ENCODE measurements at places on chromosomes 3 and 15.

DNA sequence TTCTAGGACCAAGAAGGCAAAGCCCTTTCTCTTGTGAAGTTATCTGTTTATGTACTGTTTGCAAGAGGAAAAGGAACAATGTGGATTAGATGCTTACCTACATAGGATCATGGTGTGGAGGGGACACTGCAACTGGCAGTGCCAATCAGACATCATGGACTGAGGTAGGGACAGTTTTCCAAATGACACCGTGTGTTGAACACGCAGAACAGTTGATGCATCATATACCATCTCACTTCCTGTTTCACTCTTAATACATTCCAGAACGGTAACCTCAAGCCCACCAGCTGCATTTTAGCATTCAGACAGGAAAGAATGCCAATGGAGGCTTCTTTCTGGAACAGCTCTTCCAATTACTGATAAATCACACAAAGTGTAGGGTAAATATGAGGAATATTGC, 397.7 kb upstream of the LMCD1 start:
- no peak for DNase-seq

- DNase-seq = peak; percentile 30
Measured at GRCh38 chr3:172676196-172676922, 34.5 kb downstream of the NCEH1 start.

- DNase-seq = no peak
Measured at GRCh38 chr15:45182996-45183395, 4.8 kb downstream of the SHF start.

DNA sequence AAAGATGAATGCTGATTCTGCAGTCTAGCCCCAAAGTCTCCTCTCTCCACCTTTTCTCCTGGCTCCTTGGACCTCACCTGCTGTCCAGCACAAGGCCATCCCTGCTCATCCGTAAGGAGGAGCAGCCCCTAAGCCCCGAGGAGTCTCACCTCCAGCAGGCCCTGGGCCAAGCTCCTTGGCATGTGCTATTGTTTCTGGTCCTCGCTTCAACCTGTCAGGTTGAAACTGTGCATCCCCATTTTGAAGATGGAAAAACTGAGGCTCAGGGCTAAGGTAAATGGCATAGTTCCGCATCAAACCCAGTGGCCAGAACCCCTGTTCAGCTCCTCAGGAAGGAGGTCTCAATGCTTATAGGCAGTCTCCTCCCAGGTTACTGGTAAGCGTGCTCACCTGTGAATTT, 26.1 kb downstream of the CHDH start:
- no peak for DNase-seq

DNA sequence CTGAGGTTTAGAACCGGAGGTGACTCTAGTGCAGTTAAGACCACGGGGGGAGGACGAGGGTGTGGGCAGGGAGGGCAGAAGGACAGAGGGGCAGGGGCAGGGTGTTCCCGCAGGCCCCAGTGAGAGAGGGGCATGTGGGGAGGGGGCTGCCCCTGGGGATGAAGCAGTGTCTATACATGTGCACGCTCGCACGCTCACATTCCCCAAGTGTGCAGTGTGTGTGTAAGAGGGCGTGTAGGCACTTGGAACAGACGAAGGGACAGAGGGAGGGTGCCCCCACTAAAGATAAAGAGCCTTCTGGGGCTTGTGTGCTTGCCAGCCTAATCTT, 69.5 kb upstream of the MEF2A start:
- no peak for DNase-seq

GRCh38 chr3:194204042-194204987, 68.4 kb downstream of the HES1 start:
- DNase-seq = peak; percentile 56

- no peak for DNase-seq
Measured at GRCh38 chr3:124267406-124267805, 275.5 kb upstream of the ROPN1 start.

- no peak for DNase-seq
Measured at GRCh38 chr15:27512281-27513001, 541.5 kb downstream of the GABRG3 start.

- DNase-seq = no peak
Measured at GRCh38 chr15:81865850-81866537, 179.8 kb downstream of the MEX3B start.

DNA sequence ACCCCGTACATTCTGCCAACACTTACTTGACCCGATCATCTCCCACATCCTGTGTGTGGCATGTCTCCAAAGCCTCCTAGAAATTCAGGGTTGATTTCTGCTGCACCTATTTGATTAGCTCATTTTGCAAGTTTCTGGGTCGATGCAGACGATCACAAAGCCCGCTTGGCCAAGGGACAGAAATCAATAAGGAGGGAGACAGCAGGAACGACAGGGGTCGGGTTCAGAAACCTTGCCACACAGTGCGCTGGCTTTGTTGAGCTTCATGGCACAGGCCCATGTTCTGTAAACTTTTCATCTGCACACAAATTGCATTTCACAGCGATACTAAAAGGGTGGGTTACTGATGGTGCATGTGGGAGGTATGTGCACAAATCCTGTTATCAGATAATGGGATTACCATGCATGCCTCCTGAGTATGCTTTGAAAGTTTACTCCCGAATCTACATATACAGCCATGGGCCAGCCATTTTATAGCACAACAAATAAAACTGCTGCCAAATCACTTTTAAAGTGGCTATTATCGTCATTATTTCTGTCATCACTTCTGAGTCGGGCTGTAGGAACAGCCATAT, 95.9 kb upstream of the ATP11B start:
- no peak for DNase-seq

DNA sequence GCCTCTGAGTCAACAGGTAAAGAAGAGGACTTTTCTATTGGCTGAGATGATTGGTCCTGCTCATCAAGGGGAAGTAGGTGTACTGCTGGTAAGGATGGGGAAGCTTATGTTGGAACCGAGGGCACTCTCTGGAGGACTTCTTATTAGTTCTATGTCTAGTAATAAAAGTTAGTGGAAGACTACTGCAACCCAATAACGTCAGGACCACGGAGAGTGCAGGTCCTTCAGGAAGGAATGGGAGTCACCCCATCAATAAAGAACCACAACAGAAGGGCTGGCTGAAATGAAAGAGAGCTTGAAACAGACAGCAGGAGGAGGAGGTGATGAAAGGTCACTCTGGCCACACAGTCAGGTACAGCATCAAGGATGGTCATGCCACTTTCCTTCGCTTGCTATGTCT, 68.8 kb upstream of the PRR23E start:
- no peak for DNase-seq

GRCh38 chr3:46214751-46215352, 6.7 kb upstream of the CCR1 start:
- DNase-seq = peak; percentile 45

GRCh38 chr3:58116161-58116955, 94.4 kb downstream of the DNASE1L3 start:
- DNase-seq = no peak

DNA sequence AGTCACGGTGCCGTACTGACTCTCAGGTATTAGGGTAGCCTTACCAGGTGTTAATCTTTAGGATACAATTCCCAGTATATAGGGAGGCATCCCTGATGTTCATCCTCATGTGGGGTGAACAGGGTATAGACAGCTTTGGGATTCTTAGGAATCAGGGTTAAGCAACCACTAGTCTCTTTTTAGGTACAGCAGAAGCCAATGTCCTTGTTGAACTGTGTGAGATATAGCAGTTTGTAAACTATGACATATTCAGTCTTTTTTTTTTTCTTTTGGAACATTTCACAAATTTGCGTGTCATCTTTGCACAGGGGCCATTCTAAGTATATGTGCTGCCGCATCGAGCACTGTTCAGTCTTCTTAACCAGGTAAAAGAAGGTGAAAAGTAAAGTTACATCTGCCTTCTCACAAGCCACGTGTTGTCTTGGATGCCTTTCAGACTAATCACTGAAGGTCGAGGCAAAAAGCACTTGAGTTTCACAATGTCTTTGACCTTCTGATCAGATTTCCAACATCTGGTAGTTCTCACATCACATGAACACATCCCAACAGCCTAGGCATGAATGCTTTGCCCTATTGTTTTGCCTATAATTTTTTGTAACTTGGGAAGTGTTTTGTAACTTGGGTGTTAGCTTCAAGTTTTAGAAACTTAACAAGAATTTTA, 17.2 kb downstream of the TSEN2 start:
- no peak for DNase-seq

DNA sequence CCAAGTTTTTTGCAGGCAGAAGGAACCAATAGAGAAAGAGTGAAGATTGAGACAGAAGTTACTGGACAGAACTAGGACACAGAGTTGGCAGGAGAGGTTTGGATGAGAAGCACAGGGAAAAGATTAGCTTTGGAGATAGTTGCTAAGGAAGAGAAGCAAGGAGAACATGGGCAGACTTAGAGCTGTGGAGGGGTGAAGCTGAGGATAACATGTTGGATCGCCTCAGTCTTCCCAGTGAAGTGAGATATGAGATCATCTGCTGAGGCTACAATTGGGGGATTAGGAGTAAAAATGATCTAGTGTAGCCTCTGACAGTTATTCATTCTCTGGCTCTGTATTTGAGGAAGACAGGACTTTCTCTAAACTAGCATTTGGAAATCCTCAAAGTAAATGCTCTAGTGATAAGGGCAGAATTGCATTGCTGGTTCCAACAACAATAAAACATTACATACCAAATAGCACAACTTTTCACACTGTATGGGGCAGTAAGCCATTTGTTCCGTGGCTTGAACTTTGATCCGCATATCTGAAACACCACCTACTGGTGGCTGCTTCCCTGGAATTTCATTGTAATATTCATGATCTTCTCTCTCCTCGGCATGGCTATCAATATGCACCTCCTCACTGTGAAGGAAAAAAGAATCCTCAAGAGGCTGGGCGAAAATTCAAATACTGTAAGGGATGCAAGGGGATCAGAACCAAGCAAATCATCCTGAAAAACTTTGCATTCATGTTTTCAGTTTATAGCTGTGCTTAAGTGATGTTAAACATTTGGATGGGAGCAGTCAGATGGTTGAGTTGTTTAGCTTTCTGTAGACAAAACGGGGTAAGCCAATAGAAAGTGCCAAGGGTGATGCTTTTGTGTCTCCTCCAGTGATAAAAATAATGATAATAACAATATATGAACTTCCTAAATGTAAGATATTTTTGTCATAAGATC, 22.2 kb upstream of the EID1 start:
- DNase-seq = peak; percentile 3

DNA sequence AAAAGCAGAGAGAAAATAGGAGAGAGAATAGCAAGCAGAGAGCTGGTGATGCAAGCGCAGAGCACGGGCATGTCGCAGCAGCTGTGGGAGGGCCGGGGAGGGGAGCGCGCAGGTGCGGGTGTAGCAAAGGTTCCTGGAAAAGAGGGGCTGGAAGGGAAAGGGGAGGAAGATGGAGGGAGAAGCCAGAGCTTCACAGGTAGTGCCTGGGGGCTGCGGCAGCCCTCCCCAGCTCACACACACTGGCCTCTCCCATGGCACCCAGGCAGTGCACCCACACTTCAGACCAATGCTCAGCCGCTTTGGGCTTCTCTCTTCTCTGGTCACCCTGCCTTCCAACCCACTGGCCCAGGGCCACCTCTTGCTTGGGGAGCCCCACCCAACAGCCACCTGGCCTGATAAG, 72.1 kb downstream of the ADAMTS7 start:
- DNase-seq = no peak

Measured in ELF-1 (cell line).